ENCODE measurements at places on chromosomes 16 and 17.

DNA sequence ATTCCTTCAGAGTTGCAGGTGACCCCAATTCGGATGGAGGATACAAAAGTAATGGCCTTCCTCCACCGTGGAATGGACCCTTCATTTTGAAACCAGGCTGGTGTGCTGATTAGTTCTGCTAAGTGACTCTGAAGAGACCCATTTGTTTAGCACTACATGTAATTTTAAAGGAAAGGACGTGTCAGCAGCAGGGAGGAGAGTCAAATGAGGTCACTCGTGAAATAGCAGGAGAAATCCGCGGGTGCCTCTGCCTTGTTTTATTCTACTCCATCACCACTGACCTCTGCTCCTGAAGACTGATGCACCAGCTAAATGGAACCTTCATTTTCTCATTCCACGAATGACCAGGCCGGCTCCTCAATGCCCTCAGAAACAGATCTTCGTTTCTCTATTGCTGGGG, 589.2 kb downstream of the CDH11 start:
- DNase-seq, result no peak

- no peak for DNase-seq
These were observed 817 bp upstream of the JPH3 start for GRCh38 chr16:87601401-87601981.

GRCh38 chr16:17572145-17572544, 101.4 kb upstream of the XYLT1 start:
- DNase-seq, result no peak

- DNase-seq, result no peak
These were observed 106.7 kb downstream of the TTC19 start for GRCh38 chr17:16106161-16106891.

DNA sequence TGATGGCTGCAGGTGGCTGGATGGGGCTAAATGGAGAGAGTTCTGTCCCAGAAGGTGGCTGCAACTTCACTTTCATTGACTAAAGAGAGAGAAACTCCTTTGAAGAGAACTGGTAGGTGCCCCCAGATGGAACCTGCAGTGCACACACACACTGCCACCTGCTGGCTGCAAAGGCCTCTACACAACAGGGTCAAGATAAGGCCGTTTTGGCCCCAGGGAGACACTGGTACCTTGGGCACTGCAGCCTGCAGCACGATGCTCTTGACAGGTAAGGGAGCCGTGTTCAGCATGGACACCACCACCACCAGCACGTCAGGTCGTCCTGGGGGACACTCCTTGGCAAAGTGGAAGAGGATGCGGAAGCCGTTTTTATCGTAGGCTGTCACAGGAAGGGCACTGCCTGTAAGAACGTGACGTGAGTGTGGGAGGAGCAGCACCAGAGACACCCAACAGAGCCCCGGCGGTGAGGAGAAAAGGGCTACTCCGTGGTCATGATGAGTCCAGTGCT, 22.7 kb downstream of the GGA3 start:
- peak; percentile 62 for DNase-seq

GRCh38 chr16:2002406-2003230, 7.0 kb downstream of the ZNF598 start:
- DNase-seq, result no peak

- DNase-seq, result no peak
These were observed 41.8 kb upstream of the GFOD2 start for GRCh38 chr16:67760956-67761230.

DNA sequence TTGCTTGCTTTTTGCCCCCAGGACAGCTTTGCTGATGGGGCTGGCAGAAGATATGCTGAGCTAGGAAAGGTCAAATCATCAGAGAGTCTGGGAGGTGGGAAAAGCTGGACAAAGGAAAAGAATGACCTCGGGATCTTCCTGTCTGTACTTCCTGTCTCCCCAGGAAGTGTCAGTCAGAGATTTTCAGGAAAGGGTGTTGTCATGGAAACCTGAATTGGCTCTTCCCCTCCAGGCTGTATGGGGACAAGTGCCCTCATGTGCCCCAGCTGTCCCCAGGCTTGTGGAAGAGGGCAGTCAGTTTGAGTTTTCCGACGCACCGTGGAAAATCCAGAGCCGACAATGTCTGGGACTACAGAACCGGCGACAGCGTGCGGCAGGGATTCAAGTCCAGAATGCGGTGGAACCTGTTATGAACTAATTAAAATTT, 122.7 kb upstream of the ZFHX3 start:
- DNase-seq, result no peak

DNA sequence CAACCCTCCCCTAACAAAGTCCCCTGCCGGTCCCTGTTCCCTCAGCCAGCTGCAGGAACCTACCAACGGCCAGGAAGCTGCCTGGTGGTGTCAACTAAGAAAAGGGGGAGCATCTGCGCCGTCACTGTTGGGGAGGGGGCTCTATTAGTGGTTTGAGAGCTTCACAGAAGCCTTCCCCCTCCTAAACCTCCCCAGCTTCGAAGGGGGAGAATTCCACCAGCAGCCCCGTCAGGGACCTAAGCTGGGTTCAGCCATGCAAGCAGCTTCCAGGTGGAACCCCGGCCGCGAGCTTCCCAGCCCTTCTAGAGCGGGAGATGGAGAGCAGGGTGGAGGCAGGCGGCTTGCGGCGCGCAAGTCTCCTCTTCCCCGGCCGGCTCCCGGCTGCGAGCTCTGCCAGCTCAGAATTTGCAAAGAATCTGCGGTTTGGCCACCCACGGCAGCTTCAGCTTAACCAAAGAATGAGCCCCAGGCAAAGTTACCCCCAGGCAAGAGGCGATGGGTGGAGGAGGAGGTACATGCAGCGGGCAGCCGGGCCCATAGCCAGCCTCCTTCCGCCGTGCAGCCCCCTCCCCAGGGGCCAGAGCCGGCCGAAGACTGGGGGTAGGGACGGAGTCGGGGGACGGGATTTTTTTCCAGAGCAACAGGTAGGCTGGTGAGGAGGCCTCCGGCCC, 33.7 kb downstream of the DDX19A start:
- DNase-seq, result peak; percentile 80

GRCh38 chr17:52420555-52421078, 262.1 kb upstream of the CA10 start:
- no peak for DNase-seq
